ENCODE measurements at places on chromosomes 6 and 20.

GRCh38 chr6:137823826-137824555, 43.1 kb upstream of the TNFAIP3 start:
- peak; percentile 69 for DNase-seq

GRCh38 chr20:32603046-32603726, 18.1 kb upstream of the NOL4L start:
- DNase-seq, result no peak

- peak; percentile 60 for DNase-seq
These were observed 81.0 kb downstream of the ATRN start for GRCh38 chr20:3551681-3552434.

DNA sequence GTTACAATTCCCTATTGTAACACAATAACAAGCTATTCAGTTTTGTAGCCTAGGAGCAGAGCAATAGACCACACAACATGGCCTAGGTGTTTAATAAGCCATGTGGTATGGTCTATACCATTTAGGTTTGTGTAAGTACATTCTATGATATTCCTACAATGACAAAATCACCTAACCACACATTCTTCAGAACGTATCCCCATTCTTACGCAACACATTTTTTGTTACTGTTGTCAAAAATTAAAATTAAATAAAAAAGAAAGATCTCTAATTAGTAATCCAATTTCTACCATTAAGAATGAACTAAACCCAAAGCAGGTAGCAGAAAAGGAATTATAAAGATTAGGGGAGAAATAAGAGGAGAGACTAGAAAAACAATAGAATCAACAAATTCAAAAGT, 44.0 kb downstream of the RANBP9 start:
- DNase-seq, result no peak

DNA sequence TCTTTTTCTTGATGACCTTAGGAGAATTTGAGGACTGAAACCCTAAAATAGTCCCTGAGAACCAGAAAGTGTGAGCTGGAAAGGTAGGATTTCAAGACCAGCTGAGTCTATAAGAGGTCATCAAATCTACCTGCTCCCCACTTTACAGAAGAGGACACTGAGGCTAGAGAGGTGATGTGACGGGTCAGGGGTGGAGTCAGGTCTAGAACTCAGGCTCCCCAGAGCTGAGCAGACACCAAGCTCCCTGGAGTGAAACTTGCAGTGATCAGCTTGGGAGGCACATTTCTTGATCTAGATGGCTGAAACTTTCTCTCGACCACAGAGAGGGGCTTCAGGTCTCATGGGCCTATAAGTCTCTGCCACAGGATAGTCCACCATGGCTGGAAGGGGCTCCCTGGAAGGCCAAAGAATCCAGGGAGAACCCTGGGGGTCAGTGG, 55.1 kb downstream of the HNF4A start:
- DNase-seq, result no peak

- DNase-seq, result peak; percentile 15
These were observed 323.2 kb downstream of the ADGRB3 start for GRCh38 chr6:68958327-68958726.

DNA sequence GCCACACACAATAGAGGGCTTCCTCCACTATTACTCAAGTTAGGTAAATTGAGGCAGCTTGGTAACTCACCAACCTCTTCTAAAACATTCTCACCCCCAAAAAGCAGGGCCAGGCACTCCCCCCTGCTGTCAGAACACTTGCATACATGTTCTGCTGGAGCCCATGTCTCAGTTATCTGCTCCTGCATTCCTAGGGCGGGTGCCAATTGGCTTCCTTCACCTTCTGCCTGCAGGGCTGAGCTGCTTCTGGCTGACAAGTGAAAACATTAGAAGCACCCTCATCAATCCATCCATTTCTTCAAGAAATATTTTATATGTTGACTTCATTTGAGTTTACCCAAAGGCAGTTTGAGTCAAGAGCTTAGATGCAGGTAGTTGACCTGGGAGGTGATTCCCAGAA, 4.5 kb upstream of the ENTPD6 start:
- DNase-seq, result no peak

- DNase-seq, result no peak
These were observed 563.1 kb downstream of the RFPL4B start for GRCh38 chr6:112910256-112910655.

GRCh38 chr6:55729665-55730064, 145.7 kb downstream of the BMP5 start:
- no peak for DNase-seq

DNA sequence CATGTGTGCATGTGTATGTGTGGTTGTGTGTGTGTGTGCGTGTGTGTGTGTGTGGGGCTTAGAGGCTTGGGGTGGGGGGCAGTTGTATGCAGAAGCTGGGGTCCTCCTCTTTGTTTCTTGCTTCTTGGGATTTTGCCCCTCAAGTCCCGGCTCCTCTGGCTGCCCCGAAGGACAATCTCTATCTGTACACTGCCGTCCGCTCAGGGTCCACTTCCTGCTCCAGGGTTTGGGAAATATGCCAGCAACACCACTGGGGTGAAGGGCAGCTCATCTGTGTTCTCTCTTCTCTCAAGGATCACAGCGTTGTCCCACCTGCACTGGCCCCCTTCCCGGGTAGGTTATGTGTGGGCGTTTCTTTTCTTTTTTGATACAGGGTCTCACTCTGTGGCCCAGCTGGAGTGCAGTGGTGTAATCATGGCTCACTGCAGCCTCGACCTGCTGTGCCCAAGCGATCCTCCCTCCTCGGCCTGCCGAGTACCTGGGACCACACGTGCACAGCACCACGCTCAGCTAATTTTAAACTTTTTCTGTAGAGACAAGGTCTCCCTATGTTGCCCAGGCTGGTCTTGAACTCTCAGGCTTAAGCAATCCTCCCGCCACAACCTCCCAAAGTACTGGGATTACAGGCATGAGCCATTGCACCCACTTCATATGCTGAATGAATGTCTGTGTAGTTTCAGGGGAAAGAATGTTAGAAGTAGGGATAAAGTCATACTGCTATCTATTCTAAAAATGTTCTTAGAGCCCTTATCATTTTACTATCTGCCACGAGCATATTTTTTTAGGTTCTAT, 25.7 kb downstream of the SLC2A4RG start:
- no peak for DNase-seq

- DNase-seq, result no peak
These were observed 1.3 kb downstream of the EPHA7 start for GRCh38 chr6:93418033-93418407.

DNA sequence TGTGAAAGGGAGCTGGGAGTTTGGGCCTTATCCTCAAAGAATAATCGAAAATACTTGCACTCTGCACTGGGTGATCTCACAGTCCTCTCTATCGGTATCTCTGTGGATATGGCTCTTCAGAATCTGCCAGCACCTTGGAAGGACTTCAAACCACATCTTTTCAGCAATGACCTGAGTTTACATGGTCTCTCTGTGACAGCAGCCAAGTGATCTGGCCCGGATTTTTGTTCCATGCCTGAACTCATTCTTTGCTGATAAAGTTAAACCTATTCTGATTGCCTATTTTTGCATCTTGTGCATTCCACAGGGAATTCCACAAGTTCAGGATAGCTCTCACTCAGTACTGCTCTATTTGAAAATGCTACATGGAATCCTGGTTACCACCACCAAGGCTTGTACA, 98.9 kb downstream of the HDGFL1 start:
- no peak for DNase-seq

DNA sequence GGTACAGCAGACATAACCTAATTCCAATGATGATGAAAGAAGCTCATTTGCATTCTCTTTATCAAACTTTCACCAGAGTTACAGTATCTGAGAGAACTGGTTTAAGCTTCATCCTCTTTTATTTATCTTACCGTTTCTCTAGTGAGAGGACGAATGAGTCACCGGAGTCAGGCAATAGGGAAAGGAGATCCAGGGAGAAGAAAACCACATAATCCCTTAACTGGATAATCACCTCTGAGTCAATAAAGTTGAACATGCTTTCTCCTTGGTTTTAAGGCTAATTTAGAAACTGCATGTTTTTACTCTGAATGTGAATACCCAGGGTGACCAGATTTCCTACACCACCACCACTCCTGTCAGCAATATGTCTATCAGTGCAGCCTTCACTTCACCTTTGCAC, 313.7 kb upstream of the TBX18 start:
- peak; percentile 82 for DNase-seq

DNA sequence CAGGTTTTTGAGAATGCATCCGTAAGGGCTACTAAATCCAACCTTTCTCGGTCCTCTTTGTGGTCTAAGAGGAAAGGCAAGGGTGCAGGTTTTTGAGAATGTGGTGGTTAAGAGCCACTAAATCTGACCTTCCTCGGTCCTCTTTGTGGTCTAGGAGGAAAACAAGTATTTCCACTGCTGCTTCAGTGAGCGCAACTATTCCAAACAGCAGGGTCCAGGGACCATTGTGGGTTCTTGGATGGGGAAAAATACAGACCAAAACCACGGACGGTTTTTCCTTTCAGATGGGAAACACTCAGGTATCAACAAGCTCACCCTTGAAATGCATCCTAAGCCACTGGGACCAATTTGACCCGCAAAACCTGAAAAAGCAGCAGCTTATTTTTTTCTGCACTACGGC, 21.9 kb downstream of the BTBD9 start:
- DNase-seq, result no peak

DNA sequence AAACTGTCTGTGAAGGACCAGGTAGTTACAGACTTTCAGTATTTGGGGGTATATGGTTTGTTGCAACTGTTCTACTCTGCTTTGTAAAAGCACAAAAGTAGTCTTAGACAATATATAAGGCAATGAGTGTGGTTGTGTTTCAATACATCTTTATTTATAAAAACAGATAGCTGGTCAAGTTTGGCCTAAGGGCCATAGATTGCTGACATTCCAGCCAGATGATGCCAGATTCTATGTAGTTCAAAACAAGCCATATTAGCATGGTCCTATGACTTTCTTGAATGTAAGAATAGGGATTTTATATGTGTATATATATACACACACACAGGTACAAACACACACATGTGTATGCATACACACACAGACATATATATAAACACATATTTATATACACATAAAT, 201.8 kb downstream of the GRIK2 start:
- no peak for DNase-seq

- DNase-seq, result no peak
These were observed 651.0 kb downstream of the CD109 start for GRCh38 chr6:74346936-74347535.

DNA sequence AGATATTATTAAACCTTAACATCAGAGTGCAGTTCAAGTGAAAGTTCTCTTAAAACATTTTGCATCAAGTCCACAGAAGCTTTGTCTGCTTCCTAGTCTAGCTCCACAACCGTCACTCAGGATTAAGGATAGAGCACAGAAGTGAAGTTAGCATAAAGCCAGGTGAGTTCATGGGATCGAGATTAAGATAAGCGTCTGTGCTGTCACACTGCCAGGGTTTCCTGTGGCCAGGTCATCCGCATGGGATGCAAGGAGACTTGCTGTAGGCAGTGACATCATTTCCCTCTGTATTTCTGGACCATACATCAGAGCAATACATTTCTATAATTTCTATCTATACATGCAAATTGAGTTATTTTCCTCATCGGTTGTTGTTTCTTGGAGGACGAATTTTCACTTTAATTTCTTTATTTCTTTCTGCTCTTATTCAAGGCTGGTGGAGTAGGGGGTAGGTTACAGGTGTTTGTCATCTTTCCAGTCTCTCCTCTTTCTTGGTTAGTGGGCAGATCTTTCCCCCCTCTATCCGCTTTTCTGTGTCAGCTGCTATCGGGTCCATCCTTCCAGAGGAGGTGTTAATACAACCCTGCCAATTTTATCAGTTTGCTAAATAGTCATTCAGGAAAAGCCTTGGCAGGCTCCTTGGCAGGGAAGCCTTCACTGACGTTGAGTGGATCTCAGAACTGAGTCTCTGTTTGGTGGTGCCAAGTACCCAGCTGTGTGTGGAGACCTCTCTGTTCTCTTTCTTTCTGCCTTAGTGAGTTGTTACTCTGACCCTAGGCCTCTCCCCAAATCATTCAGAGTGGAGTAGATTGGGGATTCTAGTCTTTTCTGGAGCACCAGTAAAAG, 307.6 kb upstream of the MAP3K7 start:
- no peak for DNase-seq

DNA sequence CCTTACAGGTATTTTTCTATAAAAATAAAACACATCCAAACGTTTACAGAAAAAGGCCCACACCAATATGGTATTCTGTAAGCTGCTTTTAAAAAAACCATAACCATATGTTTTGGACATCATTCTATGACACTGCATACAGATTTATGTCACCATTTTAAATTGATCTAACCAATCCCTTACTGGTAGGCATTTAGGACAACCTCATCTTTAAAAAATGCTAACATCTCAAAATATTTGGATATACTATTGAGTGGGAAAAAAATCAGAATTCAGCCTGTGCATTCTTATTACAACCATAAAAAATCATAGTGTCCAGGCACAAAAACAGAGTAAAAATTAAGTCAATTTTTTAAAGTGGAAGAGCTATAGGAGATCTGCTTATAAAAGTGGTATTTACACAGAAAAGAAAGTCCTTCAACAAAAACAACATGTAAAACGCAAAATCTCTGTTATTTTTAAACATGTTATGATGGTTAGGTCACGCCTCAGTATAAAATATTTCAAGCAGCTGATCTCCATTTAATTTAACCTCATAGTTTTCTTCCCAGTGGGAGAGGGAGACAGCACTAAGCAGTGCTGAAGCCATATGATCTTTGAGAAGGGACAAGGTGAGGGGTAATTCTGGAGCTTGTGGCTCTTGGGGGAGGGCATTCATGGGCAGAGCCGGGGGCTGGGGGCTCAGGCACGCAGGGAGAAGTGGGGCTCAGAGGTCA, 21.2 kb downstream of the TRAM2 start:
- DNase-seq, result no peak

DNA sequence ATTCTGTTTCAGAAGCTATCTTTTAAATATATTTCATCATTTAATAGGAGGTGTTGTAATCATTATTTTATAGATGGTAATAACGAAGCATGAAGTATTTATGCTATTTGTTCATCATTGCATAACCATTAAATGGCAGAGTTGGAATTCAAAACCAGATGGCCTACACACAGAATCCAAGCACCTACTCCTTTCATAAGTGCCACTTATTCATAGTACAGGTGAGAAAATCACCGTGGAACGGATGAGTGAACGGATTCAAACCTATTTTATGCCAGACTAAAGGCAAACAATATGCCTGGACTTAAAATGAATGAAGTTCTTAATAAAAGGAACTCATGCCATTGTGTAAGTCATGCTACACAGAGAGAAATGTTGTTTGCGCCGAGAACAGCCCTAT, 397.9 kb upstream of the ADGRB3 start:
- no peak for DNase-seq

DNA sequence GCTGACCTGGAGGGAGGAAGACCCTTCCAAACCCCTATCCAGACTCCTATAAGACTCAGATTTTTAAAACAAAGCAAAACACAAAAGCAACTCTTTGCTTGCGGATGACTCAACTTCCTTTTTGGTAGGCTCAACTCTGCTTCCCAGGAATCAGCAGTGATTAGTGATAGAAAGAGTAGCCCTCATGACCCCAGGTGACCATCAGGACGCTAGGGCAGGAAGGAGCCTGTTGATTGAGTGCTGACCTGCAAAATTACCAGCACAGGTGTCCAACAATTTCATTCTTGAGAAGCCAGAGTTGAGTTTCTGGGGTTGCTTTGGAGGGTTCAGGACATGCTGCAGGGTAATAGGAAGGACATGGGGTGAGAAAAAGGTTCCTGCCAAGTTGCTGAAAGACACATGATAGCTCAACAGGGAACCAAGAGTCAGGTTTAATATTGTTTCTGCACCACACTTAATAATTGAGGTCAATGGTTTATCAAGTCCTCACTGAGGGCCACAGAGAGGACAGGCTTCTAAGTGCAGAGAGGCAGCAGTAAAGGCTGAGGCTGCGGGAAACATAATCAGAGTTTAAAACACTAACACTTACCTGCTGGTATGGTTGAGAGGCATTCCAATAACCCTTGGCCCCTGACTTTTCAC, 67.4 kb upstream of the BMP2 start:
- DNase-seq, result peak; percentile 24
